Mucosa of descending colon (tissue), 3 donors: ENCODE measurements at places on chromosomes 12 and 14. TPM values are rescaled to one million over a fixed set of nuclear protein-coding genes. Genes with fewer than 3 reads are reported as not detected.

- peak; percentile 83 for DNase-seq
Measured at GRCh38 chr14:50001151-50001998, 108.5 kb downstream of the ARF6 start.

- DNase-seq = no peak
Measured at GRCh38 chr14:105377555-105378182, 20.7 kb upstream of the TEX22 start.

GRCh38 chr14:59564366-59564765, 12.2 kb downstream of the CCDC175 start:
- no peak for DNase-seq

DNA sequence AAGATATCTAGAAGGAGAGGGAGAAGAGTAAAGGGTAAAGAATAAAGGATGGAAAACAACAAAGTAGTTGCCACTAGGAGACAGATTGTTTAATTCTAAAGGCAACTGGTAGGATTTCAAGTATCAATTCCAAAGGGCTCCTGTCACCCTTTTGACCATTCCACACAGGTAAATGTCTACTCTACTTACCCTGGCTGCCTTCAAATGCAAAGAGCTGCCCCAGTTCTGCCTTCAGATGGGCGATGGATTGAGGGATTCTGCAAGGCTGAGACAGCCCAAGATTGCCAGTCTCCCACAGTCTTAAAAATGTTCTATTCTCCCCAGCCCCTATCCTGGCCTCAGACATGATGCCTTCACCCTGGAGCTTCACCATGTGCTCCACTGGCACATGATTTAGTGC, 11.4 kb downstream of the KRT76 start:
- no peak for DNase-seq

HSPB8 gene
- total RNA-seq = 4.7 TPM

DNA sequence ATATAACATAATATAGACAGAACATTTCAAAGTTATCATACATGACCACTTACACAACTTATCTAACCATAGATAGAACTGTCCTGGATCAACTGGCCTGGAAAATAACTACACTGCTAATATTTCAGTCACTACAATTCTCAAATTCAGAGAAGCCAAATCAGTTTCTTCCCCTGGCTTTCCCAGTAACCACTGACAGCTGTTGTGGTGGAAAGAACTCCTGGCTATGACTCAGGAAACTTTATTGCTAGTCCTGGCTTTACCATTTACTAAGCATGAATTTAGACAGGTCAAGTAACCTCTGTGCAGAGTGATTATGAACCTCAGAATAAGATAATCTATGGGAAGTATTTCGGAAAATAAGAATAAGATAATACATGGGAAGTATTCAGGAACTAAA, 244.9 kb upstream of the DIO2 start:
- no peak for DNase-seq

- DNase-seq = peak; percentile 39
Measured at GRCh38 chr12:113297621-113298471, 37.1 kb downstream of the SLC8B1 start.

GLIPR1 gene
- total RNA-seq = 20.1 TPM

DNA sequence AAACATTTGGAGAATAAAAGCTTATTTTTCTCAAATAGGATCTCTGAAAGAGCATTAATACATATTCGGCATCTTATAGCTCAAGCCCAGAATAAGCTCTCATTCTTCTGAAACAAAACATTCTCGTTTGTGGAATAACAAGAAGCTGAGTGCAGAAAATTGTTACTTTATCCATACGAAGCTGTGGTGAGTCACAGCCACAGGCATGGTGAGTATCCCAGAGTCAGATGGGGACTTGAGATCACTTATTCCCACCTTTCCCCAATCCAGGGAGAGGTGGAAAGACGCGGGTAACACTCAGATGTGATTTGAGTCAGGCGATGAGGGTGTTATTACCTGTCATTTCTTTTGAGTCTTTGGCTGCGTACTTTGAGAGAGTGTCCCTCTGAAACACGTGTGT, 214.6 kb upstream of the TMEM132C start:
- no peak for DNase-seq

DNA sequence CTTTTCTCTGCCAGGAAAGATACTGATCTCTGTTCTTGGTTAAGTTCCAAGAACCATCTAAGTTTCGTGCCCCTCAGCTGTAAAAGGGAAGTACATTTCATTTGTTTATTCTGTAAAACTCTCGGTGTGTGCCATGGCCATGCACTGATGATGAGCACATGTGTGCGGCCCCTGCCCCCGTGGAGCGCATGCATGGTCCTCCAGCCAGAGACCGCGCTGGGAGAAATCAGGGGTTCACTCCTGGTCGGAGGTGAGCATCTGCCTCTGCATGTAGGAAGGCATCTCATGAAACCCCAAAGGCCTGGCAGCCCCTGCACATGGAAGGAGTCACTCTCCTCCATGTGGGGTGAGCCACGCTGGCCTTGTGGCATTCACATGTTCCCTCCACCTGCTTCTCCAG, 102.5 kb upstream of the RTL1 start:
- no peak for DNase-seq

GRCh38 chr14:88630565-88630964, 67.7 kb downstream of the ZC3H14 start:
- no peak for DNase-seq

GRCh38 chr14:66745078-66745477, 237.1 kb downstream of the GPHN start:
- no peak for DNase-seq

LMNTD1 gene
- total RNA-seq = 0.76 TPM

WIF1 gene
- total RNA-seq = not detected
